NCI-H187 treated with DMSO at 0.1 percent for 48 hours (cell line): ENCODE measurements at places on chromosomes 7 and 10.

GRCh38 chr10:7561216-7561893 lies 105.4 kb downstream of the ITIH5 start:
- DNase-seq: no peak

DNA sequence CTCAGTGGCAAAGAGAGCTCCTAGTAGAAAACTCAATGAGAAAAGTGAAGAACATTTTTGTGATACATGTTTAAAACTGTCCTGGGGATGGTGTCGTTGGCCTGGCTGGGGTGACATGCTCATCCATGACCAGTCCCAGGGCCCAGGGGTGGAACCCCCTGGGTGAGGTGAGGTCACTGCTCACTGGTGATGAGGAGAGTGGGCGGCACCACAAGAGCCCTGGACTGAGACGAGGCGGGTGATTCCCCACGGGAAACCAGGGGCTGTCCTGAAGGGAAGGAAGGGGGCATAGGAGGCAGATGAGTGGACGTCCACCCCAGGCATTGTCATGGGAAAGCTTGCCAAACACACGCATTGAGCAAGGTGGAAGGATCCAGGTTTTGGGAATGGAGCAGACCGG lies 54.6 kb downstream of the HTR5A start:
- DNase-seq: no peak

DNA sequence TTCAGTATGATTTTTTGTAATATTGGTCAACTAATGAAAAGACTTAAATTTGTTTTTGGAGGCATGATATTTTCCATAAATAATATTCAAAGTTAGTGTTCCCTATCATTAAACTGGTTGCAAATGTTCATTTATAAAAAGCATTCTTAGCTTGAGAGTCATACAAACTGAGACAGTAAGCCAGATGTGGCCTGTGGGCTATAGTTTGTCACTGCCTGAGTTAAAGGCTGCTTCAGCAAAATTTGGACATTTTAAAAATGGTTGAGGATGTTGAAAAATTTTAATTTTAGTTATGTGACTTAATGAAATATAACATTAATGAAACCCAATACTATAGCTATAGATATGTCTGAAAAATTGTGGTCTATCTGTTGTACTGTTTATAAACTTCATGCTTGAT lies 180.2 kb upstream of the CACNA2D1 start:
- no peak for DNase-seq

DNA sequence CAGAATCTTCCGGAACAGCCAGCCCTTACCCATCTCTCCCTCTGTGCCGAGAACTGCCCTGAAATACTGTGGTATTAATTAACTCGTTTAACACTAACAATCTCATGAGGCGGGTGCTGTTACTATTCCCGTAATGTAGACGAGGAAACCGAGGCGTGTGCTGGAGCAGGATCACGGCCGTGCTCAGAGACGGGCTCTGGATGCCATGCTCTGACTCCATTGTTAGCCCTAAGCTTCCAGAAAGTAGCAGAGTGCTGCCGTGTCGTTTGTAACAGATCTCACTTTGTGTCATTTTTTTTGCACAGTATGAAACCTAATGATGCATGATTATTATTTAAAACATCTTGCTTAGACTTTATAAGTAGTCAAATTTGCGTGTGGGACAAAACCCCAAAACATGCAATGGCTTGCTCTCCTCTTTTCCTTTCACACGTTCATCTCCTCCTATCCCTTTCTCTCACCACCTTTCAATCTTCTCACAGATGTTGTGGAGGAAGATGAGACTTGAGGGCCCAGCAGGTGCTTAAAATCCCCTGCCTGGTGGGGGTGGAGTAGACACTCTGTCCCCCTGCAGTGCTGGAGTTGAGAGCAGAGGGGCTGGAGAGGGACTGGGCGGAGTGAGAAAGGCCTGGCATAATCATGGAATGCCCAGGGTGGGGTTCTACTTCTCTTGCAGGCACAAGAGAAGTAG lies 482 bp upstream of the ACTR3C start:
- no peak for DNase-seq

DNA sequence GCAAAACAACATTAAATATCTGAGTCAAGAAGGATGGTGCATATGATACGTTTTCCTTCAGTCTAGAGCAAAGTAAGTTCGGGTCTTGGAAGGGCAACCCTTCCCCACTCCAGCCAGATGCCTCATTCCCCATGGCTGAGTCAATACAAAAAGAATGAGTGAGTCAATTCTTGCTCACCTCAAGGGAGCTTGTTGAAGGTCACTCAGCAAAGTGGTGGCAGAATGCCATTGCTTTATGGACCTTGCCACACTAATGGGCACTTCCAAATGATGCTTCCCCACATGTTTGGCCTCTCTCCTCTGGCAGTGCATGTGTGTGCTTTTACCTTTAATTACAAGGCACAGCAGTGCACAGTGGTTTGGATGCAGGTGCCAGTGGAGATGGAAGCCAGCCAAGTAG lies 296.5 kb downstream of the SORCS3 start:
- DNase-seq: no peak

DNA sequence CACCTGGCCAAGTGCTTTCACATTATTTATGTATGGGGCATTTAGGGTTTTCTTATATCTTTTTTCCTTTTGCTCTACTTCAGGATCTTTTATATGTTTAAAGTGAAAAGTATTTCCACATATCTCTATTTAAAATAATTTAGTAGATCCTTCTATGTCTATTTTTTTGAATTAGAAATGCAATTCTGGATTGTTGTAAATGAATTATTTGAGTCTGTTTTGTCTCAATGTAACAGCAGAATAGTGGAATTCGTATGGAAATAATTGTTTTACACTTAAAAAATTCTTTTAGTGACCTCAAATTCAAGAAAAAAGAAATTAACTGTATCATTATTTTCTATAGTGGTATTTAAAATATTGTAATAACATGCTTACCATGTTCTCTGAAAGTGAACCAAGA lies 126.5 kb upstream of the HDAC9 start:
- DNase-seq: no peak

- no peak for DNase-seq
These were observed 99.6 kb downstream of the JMJD1C start for GRCh38 chr10:63365976-63366765.

- no peak for DNase-seq
These were observed 46.1 kb upstream of the SLC35B4 start for GRCh38 chr7:134362587-134363483.

DNA sequence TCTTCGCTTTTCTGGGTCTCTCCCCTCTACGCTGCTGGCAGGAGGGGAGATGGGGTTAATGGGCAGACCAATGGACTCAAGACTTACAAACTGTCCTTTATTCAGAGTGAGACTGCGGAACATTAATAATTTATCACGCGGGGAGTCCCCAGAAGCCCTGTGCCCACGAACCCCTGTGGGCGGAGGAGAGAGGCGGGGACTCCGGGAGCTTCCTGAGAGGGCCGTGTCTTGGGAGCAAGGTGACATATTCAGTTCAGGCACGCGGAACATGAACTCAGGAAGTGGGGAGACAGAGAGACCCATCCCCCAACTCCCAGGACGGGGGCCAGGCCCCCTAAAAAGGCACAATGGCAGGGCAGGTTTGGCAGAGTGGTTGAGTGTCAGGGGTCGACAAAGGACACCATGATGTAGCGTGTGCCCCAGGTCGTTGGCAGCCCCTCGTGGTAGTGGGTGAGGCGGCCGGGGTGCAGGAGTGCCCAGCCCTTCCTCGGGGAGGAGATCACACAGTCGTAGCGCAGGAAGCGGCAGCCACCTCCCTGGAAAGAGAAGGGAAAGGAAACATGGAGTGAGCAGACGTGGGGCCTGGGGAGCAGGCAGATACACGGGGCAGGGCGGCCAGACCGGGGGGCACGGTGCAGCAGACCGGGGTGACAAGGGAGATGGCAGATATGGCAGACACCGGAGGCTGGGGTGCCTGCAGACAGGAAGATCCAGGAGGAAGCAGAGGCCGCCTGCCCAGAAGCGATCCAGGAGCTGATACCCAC lies 5.2 kb upstream of the MOGAT3 start:
- no peak for DNase-seq

DNA sequence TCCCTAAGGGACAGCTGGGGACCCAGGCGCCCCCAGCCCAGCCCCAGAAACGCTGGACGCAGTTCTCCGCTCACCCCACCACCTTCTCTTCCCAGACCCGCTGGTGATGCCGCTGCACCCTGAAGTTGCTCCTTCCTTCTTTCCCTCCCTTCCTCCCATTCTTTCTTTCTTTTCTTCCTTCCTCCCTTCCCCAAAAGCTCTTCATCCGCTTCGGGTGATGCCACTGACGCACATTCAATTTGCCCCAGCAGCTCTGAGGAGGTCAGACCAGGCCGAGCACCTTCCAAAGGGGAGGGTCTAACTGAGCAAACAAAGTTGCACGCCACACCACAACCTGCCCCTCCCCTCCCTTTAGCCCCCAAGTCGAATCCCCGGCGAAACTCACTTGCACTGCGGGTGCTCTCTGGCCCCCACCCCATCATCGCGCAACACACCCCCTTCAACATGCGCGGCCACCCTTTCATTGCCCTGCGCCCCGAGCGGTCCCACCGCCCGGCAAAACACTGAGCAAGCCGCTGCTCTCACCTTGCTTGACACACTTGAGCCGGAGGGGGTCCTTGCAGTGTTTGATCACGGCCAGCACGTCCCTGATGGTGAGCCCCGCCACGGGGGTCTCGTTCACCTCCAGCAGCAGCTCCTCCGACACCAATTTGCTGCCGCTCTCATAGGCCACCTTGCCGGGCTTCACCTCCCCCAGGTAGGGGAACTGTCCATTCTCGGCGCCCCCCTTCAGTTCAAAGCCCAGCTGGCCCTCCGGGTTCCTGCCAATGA lies 787 bp downstream of the MAGI2 start:
- no peak for DNase-seq

GRCh38 chr7:144812379-144813283 lies 23.2 kb downstream of the TPK1 start:
- no peak for DNase-seq
